ENCODE measurements at places on chromosomes 11 and 22. TPM values are rescaled to one million over a fixed set of nuclear protein-coding genes. Genes with fewer than 3 reads are reported as not detected.

The RAB36 gene
- total RNA-seq: not detected

The RAG2 gene
- total RNA-seq: not detected

The OR51T1 gene
- not detected for total RNA-seq

The ANKRD49 gene
- total RNA-seq: 96.1 TPM

The TMEM45B gene
- total RNA-seq: 3.5 TPM

The OR51I1 gene
- total RNA-seq: not detected

The MPZL2 gene
- 1.5 TPM for total RNA-seq

The USP2 gene
- total RNA-seq: under 0.01 TPM

The KDM4E gene
- not detected for total RNA-seq

The MRGPRX4 gene
- total RNA-seq: not detected

The BLID gene
- not detected for total RNA-seq

The MS4A12 gene
- total RNA-seq: not detected

The TBCEL gene
- 27.8 TPM for total RNA-seq

The ACRV1 gene
- total RNA-seq: not detected

The CENPM gene
- total RNA-seq: 11.9 TPM

The MTFP1 gene
- total RNA-seq: 24.5 TPM

The HBB gene
- total RNA-seq: 76.0 TPM

The TTC17 gene
- total RNA-seq: 123 TPM

The ZBED4 gene
- 20.8 TPM for total RNA-seq

The KCNJ5 gene
- total RNA-seq: under 0.01 TPM

All from mononuclear cell (primary cell).